Mesothelial cell of epicardium (in vitro differentiated cells): ENCODE measurements at places on chromosomes 1 and 21.

GRCh38 chr1:4149281-4149680 lies 249.2 kb upstream of the C1orf174 start:
- DNase-seq: no peak

DNA sequence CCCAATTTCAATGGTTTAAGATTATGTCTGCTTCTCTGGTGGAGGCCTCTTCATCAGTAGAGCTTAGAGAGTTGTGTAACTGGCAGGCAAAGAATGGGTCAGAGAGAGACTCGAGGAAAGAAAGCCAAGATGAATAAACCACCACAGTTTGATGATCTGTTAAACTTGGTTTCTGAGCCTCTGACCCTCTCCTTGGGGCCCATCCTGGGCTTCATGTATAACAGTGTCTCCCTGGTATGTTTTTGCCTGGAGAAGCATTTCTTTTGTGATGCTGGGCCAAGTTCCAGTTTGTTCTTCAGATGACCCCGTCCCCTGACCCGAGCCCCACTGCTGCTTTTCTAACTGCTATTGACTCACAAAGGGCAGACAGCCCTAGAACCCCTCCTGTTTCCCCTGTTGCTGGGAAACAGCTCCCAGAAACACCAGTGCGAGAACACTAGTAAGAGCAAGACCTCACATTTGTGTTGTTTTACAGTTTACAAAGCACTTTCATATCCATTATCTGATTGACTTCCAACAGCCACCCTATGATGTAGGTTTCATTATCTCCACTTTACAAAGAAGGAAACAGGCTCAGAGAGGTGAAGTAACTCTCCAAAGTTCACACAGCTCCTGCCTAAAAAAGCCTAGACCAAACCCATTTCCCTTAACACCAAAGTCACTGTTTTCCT lies 9.0 kb downstream of the CD2 start:
- no peak for DNase-seq

DNA sequence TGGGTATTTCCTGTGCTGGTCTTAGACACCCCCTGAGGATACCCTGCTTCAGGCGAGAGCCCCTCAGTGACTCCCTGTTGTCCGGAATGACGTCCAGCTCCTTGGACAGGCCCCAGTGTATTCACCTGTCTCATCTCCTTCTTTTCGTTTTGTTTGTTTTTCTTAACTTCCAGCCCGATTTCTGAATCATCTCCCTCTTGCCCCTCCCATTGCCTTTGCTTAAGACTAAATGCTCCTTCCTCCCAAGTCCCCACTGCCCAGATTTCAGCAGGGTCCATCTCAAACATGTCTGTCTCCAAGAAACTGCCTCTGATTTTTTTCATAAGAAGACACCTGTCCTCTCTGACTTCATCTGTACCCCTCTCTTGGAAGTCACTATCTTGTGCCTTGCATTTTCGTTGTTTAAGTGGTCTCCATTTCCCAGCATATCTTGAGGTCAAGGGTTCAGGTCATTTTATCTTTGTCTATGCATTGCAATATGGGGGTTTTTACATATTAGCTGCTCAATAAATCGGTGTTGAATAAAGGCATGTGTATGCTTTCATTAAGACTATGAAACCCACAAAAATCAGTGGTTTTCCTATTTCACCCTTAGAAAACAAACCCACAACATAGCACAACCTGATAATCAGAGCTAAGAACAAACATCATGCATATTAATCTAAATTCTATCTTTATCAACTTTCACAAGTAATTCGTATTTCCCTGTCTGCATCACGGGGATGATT lies 58.4 kb upstream of the LGALS8 start:
- no peak for DNase-seq

DNA sequence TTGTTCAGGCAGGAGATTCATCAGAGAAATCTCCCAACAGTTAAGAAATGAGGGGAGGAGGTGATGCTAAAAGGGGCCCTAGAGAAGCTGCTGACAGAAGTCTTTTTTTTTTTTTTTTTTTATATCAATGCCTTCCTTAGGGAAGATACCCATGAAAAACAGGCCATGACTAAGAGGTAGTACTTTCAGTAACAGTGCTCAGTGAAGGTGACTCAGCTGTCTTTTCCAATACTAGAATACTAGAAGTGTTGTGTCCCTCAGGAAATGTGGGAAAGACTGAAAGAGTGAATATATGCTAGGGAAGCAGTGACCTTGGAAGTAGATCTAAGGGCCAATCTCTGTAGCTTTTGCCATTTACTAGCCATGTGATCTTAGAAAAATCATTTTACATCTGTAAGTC lies 52.4 kb upstream of the SLFNL1 start:
- DNase-seq: no peak

DNA sequence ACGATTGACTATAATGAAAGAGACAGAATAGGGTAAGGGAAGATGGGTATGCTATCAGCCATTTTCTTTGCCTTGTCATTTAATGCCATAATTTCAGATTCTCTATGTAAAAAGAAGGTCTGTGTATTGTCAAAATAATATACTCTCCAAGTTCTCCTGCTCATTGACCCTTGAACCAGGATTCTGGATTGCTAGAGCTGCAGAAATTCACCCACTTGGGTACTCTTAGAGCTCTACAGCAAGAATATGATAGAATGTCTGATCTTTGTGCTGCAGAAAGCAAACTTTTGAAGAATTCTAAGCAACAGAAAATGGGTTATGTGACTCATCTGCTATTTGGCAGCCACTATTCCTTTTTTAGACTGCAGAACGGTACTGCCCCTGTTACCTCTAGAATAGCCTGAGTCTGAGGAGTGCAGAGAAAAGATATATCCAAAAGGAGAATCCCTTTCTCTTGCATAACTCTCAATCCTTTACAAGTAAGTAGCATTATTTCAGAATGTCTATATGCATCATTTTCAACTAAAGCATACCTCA lies 78.2 kb upstream of the TENT5C start:
- DNase-seq: no peak

GRCh38 chr1:5165762-5166161 lies 511.4 kb downstream of the AJAP1 start:
- no peak for DNase-seq
